ENCODE measurements at places on chromosomes 1 and 21.

- DNase-seq, result no peak
These were observed 671 bp downstream of the DNAJC11 start for GRCh38 chr1:6700853-6701436.

DNA sequence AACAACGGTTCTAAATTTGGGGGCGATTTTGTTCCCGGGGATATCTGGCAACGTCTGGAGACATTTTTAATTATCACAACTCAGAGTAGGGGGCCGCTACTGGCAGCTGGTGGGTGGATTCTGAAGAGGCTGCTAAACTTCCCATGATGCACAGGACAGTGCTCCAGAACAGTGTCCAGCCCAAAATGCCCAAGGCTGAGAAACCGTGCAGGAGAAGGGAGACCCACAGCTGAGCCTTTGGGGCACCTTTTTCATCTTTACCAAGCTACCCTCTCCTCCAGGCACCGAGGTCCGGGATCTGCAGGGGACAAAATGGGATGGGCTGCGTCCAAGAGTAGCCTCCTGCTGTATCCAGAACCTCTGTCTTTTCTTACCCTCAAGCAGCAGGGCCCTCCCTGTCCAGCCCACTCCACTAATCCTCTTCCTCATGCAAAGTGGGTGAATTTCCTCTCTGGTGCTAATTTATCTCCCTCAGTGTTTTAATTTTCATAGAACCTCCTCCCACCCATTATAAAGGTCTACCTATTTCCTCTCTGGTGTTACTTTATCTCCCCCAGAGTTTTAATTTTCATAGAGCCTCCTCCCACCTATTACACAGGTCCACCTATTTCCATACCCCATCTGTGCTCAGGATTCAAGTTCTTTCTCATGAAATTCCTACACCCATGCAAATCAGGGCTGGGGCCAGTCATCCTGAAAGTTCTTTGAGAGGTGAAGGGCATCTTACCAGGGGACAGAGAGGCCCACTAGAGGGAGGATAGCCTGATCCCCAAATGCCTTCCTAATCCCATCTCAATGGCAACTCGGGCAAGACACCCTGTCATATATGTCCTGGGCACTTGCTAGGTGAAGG is 42.7 kb downstream of the CSMD2 start:
- no peak for DNase-seq

GRCh38 chr1:160370561-160371345 is 3.9 kb downstream of the NHLH1 start:
- no peak for DNase-seq

- DNase-seq, result no peak
These were observed 462.8 kb upstream of the NFIA start for GRCh38 chr1:60619581-60619980.

GRCh38 chr1:109804660-109805059 is 40.9 kb upstream of the EPS8L3 start:
- DNase-seq, result no peak

All from RPMI7951 (cell line).